ENCODE measurements at places on chromosomes 16 and 17.

DNA sequence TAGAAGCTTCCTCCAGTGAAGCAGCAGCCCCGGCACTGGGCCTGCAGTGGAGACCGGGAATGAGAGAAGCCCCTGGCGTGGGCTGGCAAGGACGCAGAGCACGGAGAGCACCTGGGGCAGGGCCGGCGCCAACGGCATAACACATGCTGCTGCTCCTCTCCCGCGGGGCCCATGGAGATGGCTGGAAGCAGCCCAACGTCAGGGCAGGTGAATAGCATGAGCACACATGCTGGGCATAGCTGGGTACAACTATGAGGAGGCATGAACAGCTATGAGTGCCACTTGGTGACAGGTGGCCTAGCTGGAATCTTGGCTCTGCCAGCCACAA is 46.4 kb downstream of the IRF8 start:
- DNase-seq = no peak

DNA sequence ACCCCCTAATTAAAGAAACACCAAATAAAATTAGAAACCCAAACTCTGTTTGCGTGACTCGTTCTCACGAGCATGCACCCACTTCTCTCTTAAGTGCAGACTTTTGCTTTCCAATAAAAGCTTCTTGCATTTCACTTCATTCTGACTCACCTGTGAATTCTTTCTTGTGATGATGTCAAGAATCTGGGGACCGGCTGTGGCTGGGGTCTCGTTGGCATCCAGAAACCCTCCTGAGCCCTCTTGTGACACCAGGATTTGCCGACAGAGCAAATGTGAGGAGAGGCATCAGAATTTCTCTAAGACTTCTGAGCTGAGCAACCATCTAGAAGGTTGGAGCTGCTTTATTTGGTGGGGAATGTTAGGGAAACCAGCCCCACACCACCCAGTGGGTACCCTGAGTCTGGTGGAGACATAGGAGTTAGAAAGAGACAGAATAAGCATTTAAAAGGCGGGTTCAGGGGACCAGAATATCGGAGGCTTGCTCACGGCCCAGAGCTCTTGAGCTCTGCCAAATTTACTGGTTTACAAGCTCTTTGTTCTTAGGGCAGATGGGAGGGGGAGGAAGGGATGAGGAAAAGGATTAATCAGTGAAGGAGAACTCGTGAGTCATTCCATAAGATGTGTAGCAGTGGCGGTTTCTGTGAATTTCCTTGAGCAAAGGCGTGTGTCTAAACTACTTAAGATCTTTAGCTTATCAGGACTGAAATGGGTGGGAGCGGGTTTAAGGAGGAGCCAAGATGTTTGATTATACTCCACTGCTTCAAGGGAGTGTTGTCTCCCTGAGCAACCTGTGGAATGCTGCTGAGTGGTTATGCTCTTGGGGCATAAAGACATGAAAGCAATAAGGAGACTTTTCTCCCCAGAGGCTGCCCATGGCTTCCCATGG is 24.2 kb upstream of the TMC5 start:
- peak; percentile 90 for DNase-seq

- peak; percentile 1 for DNase-seq
These were observed 406.3 kb upstream of the RBFOX1 start for GRCh38 chr16:6926341-6926740.

DNA sequence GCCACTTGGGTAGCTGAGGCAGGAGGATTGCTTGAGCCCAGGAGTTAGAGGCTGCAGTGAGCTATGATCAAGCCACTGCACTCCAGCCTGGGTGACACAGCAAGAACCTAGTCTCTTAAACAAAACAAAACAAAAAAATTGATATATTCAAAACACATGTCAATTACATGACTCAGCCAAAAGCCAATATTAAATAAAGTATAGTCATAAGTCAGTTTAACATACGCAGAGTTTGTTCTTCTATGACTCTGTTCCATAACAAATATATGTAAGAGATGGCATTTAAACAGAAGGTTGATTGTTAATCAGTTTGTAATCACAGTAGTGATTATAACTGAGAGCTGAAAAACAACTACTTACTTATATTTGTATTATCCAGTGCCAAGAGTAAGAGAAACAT is 106.5 kb downstream of the CDH8 start:
- DNase-seq = no peak

DNA sequence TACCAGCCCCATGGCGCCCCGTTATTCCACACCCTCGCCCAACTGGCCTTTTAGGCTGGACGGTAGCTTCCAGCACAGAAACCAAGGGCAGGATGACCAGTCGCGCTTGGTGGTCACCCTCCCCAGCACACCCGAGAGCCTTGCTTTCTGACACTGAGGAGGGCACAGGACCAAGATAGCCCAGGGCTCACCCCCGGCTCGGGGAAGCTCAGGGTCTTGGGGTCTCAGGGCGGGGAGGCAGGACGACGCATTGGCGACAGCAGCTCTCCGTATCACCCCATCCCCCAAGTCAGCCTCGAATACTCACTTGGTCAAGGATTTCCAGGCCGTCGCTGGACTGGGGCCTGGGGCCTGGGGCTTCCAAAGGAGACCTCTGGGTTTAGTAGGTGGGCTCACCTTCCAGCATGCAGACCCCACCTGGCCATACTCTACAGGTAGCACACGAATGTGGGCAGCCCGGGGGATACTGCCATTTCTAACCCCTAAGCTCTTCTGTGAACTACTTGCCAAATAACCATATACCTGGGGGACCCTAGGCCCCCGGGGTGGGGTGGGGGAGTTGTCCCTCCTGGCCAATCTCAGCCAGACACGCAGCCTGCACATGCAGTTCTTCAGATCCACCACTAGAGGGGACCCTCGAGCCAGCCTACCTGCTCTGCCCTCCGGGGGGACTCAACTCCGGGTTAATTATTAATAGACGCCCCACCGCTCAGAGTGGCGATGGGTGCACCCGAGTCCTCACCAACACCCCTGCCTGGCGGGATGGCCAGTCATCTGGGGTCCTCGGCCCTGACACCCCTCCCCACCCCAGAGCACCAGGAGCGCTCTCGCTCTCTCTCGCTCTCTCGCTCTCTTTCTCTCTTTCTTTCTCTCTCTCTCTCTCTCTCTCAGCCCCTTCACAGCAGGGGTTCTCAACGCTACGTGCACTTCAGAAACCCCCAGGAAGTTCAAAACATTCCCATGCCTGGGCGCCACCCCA is 30.0 kb downstream of the TBC1D16 start:
- peak; percentile 37 for DNase-seq

- no peak for DNase-seq
These were observed 15.2 kb downstream of the NXPH3 start for GRCh38 chr17:49590874-49591273.

DNA sequence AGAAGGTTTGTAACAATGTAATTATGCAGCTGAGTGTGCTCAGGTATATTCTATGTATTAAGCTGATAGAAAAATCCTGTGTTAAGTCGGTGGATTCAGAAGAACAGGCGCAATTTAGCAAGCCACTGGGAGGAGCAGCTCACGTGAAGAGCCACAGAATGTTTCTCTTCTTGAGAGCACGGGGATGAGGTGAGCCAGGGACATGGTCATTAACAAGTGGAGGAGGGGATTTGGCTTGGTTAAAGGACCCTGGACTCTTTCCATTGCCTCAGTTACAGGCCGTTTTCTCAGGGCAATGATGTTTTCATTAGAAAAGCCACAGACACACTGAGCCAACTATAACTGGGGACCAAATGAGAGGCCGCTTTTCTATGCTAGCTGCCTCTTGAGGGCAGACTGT is 178.7 kb downstream of the SNX29 start:
- DNase-seq = no peak

GRCh38 chr17:29113334-29113733 is 66.9 kb downstream of the MYO18A start:
- DNase-seq = no peak

DNA sequence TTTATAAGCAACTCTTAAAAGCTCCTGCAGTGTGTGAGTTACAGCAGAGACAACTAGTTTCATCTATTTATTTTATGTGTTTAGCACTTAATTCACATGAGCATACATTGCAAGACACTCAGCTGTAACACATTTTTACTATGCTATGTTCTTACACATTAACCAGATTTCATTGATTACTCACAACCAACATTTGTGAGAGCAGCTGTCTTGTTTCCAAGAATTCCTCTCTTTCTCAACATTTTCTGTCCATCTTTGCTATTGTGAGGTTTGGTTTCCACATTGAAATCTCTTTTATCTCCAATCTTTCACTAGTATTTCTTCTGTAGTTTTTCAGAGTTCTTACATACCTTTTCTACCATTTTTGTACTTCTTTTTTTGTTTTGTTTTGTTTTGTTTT is 51.2 kb downstream of the COPRS start:
- no peak for DNase-seq

- DNase-seq = peak; percentile 26
These were observed 44.4 kb downstream of the YPEL2 start for GRCh38 chr17:59375857-59376256.

DNA sequence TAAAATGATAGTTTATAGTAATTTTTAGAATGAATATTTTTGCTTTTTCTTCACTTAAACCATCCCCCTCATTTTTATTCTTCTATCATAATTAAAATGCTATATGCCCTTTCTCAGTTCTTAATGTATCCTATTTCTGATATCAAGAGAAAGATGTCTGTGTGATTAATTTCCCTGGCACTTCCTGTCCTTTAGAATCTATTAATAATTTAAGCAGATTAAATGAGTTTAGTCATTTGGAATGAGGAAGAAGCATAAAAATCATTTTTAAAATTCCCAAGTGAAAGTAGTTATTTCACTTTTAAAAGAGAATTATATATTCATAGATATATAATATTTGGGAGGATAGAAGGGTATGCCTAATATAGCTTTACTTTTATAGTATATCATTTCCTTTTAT is 27.8 kb upstream of the CDR2 start:
- no peak for DNase-seq

DNA sequence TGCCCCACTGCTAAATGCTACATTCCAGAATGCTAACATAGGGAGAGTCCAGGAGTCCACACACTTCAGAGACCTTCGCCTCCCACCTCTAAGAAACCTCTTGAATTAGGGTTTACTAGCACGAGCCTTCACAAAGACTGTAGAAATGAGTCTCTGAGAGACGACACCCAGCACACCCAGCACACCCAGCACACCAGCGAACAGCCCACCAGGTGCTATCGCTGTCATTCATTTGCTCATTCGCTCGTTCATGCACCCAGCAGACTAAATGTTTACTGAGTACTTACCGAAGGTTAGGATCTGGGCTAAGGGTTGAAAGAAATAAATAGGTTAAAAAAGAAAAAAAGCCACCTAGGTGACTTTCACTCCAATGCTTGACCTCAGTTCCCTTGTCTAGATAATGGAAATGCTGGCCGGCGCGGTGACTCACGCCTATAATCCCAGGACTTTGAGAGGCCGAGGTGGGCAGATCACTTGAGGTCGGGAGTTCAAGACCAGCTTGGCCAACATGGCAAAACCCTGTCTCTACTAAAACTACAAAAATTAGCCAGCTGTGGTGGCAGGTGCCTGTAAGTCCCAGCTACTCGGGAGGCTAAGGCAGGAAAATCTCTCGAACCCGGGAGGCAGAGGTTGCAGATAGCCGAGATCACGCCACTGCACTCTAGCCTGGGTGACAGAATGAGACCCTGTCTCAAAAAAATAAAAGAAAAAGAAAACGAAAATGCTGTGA is 100.8 kb downstream of the ADCY9 start:
- DNase-seq = no peak

DNA sequence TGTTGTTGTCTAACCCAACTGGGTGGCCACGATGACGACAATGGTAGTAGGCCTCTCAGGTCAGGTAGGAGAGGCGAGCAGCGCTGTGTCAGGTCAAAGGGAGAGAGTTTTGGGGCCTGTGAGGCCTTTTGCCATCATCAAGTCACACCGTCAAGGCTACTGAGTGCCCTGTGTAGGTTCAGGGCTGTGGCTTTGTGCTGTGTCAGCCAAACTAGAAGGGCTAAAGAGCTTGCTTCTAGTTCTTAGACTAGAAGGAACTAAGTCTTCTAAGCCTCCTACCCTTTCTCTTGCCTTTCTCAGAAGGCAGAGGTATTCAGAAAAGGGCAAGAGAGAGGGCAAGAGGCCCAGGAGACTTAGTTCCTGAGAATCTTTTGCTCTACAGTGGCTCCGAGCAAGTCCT is 25.0 kb upstream of the EFCAB13 start:
- no peak for DNase-seq

GRCh38 chr17:1137465-1137894 is 42.3 kb downstream of the ABR start:
- no peak for DNase-seq

DNA sequence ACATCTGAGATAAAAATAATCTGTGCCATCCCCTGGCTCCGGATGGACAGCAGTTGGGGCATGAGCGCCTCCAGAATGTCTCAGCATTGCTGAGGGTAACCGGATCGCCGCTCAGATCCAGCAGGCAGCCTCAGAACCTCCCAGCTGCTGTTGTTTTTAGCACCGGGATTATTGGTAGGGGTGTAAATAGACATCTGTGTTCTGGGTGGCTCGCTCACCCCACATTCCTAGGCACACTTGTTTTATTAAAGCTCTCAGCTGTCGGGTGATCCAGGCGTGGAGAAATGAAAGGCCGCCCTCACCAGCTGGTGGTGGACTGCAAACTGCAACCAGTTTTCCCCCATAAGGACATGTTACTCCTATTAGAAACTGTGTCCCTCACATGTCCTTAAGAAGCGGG is 32.1 kb downstream of the MYH3 start:
- no peak for DNase-seq

DNA sequence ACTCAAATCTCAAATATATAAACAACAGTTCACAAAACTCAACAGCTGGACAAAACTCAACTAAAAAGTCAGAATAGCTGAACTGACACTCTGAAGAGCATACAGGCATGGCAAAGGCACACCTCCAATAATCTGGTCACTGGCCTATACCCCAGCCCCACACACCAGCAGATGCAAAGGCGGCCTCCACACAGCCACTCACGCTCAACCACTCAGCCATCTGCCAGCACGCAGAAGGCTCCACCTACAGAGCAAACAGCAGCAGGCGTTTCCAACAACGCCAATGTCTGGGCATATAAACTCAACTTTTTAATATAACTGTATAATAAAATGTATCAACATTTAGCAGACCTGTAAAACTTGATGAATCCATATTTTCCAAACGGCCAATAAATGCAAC is 17.2 kb downstream of the USP7 start:
- no peak for DNase-seq
